Stimulated activated CD4-positive, alpha-beta T cell treated with anti-CD3 and anti-CD28 coated beads, Interleukin-2, amount 100 ng/mL, for 48 hours (primary cell): ENCODE measurements at places on chromosomes 5 and 9.

DNA sequence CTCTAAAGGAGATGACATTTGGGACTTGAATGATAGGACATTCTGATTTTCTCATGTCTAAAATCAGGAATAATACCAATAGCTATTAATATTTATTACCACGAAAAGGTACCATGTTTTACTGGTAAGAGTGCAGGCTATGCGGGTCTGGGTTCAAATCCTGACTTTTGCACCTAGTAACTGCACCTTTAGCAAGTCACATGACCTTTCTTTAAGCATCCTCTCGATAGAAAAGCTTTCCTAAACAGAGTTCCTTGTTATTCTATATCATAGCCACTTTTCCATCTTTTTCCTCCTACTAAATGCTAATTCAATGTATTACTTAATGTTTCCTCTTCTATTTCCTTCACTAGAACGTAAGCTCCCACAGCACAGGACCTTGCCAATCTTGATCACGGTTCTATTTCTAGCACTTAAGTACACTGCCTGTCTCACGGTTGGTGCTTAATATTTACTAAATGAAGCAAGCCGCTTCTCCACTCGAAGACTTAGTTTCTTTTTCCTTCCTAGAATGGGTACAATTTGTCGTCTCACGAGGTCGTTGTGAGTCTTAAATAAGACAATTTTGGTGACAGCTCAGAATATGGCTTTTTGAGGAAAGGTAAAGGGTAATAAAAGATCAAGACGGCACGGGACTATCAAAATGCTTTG lies 816 bp downstream of the RBM18 start:
- no peak for DNase-seq

DNA sequence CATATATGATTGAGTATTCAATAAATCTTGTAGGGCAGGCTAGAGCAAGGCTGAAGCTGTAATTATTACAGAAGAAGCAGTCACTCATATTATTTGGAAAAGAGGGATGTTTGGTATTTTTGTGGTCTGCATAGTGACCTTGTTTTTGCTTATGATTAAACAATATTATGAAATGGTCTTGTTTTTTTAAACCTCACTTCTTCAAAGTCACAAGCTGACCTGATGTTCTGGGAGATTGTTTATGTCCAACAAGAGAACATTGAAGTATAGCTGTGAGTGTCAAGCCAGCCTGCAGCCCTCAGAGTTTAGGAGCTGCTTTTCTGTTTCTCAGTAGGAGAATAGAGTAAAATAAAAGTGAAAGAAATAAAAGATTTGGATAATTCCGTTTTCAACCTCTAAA lies 342.2 kb downstream of the LRRC70 start:
- DNase-seq = no peak

GRCh38 chr9:87873607-87874303 lies 8.9 kb upstream of the SPATA31E1 start:
- no peak for DNase-seq

GRCh38 chr9:127935765-127936221 lies 1.9 kb downstream of the DPM2 start:
- no peak for DNase-seq

- no peak for DNase-seq
Measured at GRCh38 chr9:99850736-99851499, 29.2 kb downstream of the NR4A3 start.

- DNase-seq = no peak
Measured at GRCh38 chr9:86771420-86771819, 175.9 kb downstream of the GAS1 start.

DNA sequence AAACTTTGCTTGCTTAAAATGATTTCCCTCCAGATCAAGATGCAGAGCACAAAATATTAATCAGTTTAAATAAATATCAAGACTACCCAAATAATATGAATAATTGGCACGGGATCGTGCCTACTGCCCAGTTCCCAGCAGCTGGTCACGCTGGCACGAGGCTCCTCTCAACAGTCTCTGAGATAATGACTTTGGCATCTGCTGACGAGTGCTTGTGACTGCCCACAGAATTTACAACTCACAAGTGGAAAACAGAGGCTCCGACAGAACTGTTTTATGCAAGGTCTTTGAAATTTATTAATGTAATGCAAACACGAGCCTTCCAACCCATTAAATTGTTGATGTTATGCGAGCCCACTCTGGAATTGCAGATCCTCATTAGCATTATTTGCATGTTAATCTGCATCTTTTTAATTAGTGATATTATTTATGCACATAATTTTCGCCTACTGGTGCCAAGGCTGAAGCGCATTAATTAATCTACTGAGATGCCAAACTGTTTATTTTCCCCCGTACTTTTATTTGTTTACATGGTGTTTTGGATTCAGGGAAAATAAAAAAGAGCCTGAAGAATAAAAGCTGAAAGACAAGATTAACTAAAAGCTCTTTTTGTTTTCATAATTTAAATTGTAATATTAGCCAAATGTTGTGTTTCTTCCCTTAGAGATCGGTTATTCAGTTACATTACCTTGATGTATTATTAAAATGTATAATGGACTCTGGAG lies 369.3 kb upstream of the IRX1 start:
- no peak for DNase-seq

GRCh38 chr9:100911273-100911672 lies 117.3 kb upstream of the PLPPR1 start:
- no peak for DNase-seq

GRCh38 chr5:148465381-148466235 lies 81.8 kb downstream of the FBXO38 start:
- no peak for DNase-seq

DNA sequence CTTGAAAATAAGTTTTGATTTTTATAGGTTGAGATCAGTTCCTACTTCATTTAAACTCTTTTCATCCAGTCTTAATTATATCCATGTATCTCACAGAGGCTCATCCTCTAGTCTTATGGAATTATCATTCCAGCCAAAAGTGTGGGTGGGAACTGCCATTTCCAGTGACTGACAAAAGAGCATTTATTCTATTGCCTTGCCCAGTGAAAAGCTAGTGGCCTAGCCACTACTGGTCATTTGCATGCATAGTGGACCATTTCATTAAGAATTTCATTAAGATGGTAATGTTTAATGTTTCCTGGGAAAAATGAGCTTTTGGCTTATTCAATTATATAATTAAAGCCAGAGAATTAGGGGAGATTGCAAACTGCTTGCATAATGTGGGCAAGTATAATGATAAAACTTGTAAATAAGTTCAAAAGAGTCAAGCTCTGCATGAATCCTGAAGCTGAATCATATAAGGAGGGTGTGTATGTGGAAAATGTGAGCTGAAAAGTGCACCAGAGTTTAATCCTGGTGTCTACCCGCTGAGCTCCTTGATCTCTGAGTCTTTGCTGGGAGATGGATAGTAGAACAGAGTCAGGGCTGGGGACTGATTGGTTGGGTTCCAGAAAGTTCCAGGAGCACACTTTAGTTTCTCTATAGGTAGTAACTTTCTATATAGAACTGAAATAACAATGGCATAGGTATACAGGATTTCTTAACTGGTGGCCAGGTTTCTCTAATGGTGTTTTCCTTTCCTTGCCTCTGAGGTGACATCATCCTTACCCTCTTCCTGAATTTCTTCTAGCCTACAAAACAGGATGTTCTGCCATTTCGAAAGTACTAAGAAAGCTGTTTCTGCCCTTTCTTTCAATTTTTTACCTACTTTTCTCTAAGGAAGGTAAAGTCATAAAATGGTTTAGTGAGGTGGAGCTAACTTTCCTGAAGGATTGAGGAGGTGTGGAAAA lies 78.5 kb downstream of the KIF4B start:
- no peak for DNase-seq

GRCh38 chr9:10548348-10548747 lies 64.5 kb downstream of the PTPRD start:
- DNase-seq = no peak

DNA sequence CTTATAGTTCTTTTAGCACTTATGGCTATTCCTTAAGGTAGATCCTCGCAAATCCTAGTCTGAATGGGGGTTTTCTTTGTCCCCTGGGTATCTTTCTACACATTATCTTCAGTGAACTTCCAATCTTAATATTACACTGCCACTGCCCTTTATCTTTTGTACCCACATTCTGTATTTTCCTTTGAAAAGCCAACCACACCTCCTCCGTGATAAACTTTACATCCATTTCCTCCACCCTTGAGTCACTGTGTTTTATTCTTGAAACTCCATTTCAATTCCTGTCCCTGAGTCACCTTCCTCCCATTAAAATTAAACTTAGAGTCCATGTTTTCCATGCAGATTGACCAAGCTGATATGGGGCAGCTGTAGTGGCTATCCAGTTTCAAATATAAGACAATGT lies 43.2 kb upstream of the RICTOR start:
- DNase-seq = no peak

- no peak for DNase-seq
Measured at GRCh38 chr5:10364186-10364689, 10.7 kb downstream of the MARCHF6 start.

DNA sequence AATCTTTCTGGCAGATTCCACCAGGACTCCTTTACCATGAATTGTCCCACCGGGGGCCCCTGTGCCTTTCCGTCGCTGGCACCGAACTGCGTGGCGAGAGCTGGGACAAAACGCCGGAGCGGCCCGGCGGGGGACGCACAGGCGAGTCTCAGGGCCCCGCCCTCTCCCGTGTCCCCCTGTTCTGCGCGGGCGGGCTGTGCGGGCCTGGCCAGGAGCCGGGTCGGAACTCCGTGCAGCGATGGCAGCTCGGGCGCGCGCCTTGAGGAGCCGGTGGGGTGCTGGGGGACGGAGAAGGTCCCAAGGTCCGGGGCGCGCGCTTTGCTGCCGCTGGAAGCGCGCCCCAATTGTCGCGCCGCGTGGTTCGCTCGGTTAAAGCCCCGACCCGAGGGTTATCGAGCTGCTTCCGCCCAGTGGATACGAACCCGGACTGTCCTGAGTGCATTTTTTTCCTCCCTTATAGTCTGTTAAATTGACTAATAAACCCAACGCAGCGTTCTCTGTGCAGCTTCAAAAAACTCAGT lies 125.3 kb downstream of the TMEM174 start:
- DNase-seq = no peak

DNA sequence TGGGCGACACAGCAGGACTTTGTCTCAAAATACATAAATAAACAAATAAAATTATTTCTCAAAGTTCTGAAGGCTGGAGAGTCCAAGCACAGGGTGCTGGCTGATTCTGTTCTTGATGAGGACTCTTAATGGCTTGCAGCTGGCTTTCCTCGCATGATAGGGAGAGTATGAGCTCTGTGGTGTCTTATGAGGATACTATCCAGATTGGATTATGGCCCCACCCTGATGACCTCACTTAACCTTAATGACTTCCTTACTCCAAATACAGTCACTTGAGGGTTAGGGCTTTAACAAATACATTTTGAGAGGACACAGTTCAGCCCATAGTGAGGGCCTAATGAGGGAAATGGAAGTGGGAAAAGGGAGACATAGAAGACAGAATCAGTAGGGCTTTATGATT lies 87.7 kb downstream of the FOCAD start:
- no peak for DNase-seq

GRCh38 chr5:13378091-13378490 lies 566.4 kb downstream of the DNAH5 start:
- no peak for DNase-seq

DNA sequence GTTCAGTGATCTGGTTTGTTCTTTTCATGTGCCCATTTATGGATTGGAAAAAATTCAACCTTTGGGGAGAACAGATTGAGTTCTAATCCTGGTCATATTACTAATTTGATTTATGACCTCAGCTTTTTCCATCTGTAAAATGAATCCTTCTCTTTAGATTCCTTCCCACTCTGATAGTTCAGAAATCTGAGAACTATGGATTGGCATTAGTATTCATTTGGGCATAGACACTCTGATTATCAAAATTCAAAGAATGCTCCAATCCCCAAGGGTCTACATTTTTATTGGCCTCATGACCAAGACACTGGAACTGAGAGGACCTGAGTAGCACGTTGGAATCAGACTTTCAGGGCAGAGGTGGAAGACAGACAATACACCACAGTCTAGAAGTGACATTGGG lies 405.9 kb upstream of the PAPPA start:
- no peak for DNase-seq

- DNase-seq = no peak
Measured at GRCh38 chr9:1995084-1995483, 20.1 kb upstream of the SMARCA2 start.

DNA sequence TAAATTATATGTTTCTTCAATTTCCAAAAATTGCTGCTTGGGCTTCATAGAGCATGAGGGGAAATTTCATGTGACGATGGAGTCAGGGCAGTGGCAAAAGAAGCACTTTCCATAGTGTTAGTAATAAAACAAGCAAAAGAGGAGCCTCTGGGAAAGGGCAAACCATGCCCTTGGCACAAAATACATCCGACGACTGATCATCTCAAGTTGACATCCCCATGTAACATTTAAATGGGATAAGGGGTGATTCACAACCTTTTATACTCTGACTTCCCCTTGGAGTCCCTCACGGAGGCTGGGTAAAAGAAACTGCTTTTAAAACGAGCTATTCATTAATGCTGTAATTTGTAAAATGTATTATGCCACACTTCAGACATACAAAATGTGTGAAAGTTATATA lies 161.4 kb upstream of the DMRT1 start:
- no peak for DNase-seq

GRCh38 chr5:157473383-157474320 lies 13.6 kb downstream of the NIPAL4 start:
- no peak for DNase-seq

DNA sequence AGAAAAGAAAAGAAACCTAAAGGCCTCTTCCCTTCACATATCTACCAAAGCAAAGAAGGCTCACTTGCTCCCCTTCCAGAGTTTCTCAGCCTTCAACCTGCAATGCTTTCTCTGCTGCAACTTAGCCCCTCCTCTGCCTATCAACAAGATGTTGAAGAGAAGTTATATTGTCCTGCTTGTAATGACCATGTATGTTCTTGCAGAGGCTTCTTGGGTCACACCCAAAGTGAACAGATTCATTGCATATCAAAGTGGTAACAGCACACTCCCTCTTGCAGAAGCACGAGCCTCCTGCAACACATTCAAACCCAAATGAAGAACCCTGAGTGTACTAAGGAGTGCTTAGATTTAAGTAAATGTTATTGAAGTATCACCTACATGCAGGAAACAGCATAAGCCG lies 494.3 kb downstream of the NTRK2 start:
- no peak for DNase-seq

- no peak for DNase-seq
Measured at GRCh38 chr9:7828334-7828733, 28.8 kb upstream of the DMAC1 start.

GRCh38 chr5:170468633-170469285 lies 35.1 kb upstream of the KCNIP1 start:
- no peak for DNase-seq

DNA sequence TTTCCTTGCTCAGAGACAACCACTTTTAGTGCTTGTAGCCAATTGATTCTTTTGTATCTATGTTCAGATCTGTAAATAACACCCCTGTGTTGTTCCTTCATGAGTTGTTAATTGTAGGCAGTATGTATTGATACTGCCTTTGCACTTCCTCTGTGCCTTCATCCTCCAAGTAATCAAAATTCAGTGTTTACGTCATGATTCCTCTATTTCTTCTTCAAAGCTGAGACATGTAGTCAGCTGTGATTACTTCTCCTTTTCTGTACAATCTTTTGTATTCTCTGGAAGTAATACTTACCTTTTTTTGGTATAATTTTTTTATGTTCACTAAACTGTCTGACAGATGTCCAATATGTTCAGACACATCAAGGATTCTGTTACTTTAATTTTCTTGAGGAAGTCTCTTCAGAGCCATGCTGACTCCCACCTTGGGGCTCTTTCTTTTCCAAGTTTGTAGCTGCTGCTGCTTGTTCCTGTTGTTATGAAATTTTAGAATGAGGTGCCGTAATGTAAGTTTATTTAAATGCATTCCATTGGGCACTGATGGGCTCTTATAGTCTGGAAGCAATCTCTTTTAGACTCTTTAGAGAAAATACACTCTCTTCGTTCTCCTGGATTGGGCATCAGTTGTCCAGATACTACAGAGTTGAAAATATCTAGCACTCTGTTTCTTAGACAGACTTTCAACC lies 30.5 kb upstream of the LRRC70 start:
- no peak for DNase-seq
